NCI-H510A (cell line): ENCODE measurements at places on chromosomes 7 and 10.
A peak's percentile ranks its signal among the peaks of the same experiment; 100 is the strongest.

- DNase-seq: no peak
Observed at GRCh38 chr7:50330696-50331095, 26.2 kb downstream of the IKZF1 start.

DNA sequence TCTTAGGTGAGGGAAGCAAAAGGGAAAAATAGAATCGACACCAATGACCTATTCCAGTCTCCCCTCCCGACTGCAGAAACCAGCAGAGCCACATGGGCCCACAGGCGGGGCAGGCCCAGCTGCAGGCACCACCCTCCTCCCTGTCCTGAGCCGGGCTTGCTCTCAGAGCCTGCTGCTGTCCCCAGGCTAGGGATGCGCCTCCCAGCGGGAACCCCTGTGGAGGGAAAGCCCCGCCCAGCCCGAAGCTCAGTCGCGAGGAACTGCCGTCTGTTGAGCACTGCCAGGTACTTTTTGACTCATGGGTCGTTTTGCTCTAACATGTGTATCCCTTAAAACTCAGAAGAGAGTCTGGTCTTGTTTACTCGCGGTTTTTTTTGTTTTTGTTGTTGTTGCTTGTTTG lies 124.5 kb upstream of the RET start:
- peak; percentile 70 for DNase-seq

DNA sequence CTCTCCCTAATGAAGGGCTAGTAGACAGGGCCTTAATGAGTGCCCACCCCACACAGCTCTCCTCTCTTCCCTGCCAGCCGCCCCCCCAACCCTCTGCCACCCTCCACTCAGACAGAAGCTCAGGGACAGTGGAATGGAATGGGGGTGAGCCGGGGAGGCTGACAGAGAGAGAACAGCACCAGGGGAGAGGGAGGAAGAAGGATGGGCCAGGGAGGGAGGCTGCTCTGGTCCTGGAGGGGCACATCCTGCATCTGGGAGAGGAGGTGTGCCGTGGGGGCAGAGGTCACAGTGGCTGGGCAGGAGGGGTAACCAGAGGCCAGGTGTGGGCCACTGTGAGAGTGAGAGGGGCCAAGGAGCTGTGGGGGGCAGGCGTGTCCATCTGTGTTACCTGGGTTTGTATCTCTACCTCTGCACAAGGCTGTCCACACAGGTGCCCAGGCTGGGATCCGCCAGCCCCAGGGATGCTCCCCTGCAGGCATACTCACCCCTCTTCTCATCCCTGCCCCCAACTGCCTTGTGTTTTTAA lies 2.4 kb downstream of the NYAP1 start:
- no peak for DNase-seq

DNA sequence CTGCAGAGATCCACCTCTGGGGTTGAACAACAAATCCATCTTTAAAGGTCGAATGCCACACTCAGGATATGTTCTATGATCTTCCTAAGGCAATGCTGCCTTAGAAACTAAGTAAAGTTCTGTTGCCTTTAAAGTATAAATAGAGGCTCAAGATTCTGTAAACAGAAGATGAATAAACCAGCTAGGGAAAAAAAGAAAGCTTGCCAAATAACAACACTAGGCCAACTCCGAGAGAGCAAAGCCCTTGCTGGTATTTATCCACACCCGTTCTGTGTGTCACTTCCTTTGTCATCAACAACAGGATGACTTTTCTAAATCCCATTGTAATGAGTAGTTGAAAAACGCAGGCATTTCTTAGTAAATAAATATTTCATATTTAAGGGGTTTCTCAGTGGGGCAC lies 330.0 kb upstream of the GLI3 start:
- DNase-seq: no peak

GRCh38 chr7:75953431-75953830 lies 38.5 kb downstream of the POR start:
- DNase-seq: no peak

- DNase-seq: no peak
Observed at GRCh38 chr7:7433811-7434210, 101.9 kb downstream of the COL28A1 start.

- no peak for DNase-seq
Observed at GRCh38 chr7:26198781-26199169, 1.8 kb downstream of the HNRNPA2B1 start.

- DNase-seq: no peak
Observed at GRCh38 chr7:55573234-55573900, 1.1 kb upstream of the VOPP1 start.

DNA sequence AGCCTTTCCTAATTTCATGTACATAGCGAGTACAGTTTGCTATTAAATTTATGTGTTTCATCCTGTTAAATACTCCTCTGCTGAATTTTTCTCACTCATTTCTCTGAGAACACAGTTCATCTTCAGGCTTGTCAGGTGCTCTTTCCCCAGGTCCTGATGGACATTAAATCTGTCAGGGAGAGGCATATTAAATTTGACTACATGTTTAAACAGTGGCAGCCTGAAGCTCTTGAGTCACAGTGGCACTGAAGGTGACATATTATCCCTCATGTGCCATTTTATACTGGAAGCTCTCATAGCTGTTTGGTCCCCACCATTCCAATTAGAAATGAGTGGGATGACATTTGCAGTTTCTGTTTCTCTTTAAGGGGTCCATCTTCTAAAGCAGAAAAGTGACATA lies 1089.6 kb upstream of the SORCS1 start:
- DNase-seq: no peak

DNA sequence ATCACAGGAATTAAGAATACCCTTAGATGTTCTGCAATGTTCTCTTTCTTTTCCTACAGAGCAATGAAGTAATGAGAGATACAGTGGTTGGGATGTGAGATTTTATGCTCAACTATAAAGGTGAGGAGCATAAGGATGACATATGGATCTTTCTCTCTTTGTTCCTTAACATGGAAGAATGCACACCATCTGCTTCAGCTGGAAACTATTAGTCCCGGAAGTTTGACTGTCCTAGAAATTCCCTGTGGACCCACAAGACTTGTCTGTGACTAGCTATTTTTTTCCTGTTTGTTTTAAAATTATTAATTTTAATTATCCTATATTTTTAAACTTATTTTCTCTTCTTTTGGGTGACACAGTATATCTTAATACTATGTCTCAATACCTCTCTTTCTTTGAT lies 80.2 kb downstream of the DKK1 start:
- DNase-seq: no peak

- DNase-seq: no peak
Observed at GRCh38 chr7:148697256-148698006, 1.3 kb upstream of the CUL1 start.

- no peak for DNase-seq
Observed at GRCh38 chr7:101093906-101094305, 8.6 kb downstream of the TRIM56 start.

DNA sequence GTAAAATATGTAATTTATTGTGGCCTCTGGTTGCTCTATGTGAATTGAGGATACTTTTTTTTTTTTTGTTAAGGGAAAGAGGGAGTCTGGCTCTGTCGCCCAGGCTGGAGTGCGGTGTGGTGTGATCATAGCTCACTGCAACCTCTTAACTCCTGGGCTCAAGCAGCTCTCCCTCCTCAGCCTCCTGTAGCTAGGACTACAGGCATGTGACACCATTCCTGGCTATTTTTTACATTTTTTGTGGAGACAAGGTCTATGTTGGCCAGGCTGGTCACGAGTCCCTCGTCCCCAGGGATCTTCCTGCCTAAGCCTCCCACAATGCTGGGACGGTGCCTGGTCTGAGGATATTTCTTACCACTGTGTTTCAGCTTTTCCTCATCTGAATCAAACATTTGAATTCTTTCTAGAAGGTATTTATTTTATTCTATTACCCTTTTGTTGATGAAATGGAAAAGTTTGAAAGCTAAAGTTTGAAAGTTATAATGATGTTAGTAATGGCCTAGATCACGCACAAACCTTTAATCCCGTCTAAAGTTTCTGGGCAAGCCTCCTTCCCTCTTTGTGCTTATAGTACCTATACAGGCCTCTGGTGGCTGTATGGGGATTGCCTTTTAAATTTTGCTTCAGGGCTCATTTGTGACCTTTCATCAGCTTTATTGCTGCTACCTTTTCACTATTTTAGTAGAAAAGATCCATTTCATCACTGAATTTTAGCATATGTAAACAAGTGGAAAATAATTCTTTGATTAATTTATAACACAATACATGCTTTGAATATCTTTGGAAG lies 2.0 kb downstream of the IFRD1 start:
- no peak for DNase-seq
